Activated T-helper 1 cell treated with anti-CD3 and anti-CD28 coated beads, Interleukin-2, amount 50 U/mL, for 16 hours (primary cell): ENCODE measurements at places on chromosomes 4 and X.

GRCh38 chrX:111568354-111568753 is 56.9 kb downstream of the SERTM2 start:
- DNase-seq, result no peak

- DNase-seq, result no peak
Measured at GRCh38 chr4:131427000-131427399, 1722.1 kb upstream of the PCDH10 start.

DNA sequence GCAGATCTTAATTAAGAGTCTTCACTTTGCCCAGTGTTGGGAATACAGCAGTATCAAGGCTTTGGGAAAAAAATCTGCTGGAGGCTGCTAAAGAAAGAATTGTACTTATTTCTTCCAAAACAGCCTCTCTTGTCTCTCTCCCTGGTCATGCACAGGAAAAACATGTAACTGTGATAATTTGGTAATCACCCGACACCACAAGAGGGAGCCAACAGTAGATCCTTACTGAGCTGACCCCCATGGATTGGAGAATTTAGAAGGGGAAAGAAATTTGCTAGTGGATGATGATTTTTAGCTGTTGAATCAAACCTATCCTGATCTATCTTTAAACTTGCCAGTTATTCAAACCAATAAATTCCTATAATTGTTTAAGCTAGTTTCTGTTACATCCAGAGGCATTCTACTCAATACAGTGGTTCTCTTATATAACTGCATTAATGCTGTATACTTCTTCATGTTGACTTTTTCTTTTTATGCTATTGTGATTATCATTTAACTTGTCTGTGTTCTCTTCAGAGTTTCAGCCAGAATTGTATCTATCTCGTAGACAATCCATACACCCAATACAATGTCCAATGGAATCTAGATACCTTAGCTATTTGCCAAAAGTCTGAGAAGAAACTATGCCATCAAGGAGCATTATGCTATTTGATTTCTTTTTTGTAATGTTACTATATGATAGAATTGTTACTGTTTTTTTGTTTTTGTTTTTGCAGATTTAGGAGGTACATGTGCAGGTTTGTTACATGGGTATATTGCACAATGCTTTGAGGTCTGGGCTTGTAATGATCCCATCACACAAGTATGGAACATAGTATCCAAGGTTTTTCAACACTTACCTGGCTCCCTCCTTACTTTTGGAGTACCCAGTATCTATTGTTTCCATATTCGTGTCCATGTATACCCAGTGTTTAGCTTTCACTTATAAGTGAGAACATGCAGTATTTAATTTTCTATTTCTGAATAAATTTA is 31.3 kb upstream of the ARHGEF38 start:
- DNase-seq, result no peak

GRCh38 chr4:184688447-184688846 is 38.9 kb downstream of the PRIMPOL start:
- no peak for DNase-seq

DNA sequence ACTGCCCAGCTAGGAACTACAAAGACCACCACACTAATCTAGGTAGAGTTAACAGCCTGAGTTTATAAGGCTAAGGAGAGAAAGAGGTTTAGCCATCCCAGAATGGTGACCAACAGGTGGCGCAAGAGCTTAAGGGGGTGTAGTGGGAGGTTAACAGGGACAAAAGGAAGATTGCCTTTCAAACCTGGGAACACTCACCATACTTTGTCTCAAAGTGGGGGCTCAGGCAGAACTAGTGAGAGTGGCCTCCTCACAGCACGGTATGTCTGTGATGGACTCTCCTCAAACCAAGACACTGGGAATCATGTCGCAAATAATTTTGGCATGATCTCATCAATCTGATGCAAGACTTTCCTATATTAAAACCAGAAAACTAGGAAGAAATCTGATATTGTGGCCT is 23.4 kb downstream of the CCNI start:
- DNase-seq, result peak; percentile 22

- DNase-seq, result no peak
Measured at GRCh38 chr4:24824720-24825119, 29.3 kb downstream of the SOD3 start.

DNA sequence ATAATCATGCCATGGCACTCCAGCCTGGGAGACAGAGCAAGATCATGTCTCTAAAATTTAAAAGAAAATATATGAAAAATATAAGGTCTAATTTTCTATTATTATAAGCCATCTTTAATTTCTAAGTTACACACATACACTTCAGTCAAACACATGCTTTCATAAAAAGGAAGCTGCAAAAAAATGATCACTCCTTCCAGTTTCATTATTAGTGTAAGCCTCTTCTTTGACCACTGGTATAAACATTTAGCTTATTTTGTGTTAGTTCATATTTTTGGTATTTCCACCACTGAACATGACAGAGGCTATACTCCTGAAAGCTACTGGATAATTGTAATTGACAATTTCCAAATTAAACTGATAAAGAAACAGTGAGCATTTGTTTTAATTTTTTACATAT is 163.3 kb upstream of the USP38 start:
- no peak for DNase-seq

DNA sequence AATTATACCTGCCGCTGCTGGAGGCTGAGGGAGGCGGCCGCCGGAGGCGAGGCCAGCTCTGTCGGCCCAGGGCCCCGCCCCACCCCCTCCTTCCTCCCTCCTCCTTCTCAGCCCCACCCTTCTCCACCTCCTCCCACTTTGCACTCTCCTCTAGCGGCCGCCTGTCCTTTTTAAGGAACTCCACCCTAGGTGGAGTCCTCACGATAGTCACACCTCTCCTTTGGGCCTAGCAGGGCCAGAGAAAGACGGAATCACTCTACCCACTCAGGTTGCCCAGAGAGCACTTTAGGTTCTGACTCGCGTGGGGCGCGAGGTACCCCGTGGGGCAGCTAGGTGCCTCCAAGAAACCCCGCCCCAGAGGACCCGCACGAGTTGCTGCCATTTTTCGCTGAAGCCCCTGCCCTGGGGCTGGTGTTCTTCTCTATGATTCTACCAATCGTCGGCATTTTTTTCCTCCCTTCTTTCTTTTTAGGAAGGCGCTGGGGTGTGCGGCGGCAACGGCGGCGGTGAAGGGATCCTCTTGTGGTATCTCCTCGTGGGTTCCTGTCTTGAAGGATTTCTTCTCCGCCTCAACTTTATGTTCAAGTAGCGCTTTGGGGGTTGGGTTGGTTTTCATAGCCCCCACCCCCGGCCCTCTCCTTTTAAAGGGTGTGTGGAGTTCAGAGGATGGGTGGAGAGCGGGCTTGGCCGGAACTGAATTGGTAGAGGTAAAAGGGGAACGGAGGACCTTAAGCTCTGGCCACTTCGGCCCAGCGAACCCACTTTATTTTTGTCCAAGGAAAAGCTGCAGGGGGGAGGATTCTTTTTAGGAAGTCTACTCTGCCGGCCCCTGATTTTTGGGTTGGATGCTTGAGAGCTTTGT is at the start of gene KLF8:
Gene KLF8 (plus strand): TSS at position 136 of the 862 bp plus-strand sequence. CDS start 979 bp downstream, outside the sequence.
- DNase-seq, result no peak

DNA sequence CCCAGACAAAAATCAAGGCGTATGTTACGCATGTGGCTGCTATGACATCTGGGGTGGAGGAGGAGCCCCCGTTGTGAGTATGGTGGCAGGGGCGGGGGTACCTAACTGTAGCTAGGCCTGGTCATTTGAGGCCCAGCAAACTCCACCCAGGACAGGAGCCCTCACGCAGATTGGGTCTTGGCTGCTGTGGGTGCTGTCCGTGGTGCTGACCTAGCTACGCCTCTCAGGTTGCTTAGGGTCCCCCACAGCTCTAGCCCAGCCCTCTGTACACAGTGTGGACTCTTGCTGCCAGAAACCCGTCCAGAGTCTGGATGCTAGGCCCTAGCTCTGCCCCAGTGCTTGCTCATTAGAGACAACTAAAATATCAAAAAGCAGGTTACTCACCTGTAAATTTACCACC is 146.7 kb upstream of the PSAPL1 start:
- no peak for DNase-seq

DNA sequence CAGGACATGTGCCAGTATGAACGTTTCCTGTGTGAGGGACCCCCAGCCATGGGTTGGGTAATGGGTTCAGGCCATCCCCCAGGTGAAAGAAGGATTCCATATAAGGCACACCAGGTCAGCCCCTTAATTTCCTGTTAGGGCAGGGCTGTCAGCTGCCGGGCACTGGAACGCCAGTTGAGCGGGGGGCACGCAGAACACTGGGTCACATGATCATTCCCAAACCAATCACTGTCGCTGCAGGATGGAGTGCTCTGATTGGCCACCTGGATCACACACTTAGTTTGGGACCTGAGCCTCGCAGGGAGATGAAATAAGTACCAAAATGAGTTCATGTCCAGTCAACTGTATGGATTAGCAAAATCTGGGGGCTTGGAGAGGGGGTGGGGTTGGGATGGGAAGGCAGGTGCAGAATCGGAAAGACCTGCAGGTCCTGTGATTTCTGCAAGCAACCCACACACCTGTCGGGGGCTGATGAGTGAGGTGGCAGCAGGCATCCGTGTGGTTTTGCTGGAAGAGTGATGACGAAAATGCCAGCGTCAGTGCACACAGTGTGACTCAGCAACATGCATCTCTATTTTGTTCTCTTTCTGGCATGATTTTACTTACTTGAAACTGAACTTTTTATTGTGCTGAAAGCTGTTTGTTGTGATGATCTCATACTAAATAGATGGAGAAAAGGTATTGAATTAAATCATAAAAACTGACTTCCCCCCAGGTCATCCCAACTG is 32.2 kb downstream of the RNF212 start:
- no peak for DNase-seq
